ENCODE measurements at places on chromosomes 5 and 9.

DNA sequence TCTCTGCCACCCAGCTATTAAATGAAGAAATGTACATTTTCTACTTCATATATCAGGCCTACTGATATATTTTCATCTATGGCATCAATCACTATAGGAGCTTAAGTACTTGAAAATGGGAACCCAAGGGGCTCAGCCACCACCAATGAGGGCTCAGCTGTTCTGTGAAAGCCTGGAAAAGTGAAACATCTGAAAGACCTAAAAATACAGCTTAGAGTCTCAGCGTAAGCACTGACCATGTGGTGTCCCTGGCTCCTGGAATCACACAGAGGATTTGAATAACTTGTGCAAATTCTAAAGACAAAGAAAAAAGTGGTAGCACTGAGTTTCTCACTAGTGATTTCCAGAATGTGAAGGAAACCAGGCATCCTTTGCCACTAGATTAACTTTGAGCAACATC lies 64.5 kb downstream of the PTPRD start:
- peak; percentile 13 for DNase-seq

DNA sequence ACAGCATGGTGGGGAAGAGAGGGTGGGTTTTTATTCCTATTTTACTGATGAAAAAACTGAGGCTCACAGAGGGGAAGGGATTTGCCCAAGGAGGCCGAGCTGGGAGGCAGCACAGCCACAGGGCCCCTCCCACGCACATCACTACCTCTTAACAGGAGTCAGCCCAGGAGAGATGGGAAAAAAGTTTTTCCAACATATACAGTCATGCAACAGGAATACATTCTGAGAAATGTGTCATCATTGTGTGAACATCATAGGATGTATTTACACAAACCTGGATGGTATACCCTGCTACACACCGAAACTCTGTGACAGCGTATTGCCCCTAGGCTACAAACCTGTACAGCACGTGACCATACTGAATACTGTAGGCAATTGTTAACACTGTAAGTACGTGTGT lies 11.6 kb downstream of the TRAF1 start:
- DNase-seq = no peak

GRCh38 chr9:13244181-13244580 lies 35.3 kb downstream of the MPDZ start:
- no peak for DNase-seq

DNA sequence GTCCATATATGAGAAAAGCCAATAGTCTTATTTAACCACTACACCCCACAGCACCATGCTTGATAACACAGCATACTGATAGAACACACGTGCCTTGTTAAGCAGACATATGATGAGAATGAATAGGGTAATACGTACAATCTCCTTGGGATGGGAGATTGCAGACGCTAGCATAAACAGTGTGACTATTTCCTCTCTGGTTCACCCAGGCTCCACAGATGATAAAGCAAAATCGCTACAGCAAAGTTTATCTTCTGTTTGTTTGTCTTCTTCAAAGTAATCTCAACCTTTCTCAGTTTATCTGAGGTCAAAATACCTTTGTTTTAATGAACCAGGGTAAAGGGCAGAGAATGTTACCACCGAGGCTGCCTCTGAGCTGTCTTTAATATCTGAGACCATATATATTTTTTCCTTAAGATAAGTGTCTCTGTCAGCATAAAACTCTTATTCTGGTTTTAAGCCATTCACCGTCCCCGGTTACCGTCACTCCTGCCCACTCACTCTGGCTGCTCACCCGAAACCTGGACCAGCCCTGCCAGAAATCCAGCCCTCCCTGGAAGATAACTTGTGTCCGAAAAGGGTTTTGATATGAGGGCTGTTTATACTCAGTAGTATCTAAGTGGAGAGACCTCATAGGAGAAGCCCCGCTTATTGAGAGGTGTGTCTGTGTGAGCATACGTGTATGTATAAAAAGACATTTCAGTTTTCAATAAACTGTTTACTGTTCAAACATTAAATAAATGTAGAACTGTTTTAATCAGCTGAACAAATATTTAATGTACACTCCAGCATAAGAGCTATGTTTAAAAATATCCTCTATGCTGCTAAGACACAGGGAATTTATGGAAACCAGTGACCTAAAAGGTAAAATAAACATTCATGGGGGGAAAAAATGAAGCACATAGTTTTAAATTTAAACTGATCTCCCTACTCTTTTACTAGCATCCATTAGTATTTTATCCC lies 465.4 kb downstream of the RASEF start:
- no peak for DNase-seq

DNA sequence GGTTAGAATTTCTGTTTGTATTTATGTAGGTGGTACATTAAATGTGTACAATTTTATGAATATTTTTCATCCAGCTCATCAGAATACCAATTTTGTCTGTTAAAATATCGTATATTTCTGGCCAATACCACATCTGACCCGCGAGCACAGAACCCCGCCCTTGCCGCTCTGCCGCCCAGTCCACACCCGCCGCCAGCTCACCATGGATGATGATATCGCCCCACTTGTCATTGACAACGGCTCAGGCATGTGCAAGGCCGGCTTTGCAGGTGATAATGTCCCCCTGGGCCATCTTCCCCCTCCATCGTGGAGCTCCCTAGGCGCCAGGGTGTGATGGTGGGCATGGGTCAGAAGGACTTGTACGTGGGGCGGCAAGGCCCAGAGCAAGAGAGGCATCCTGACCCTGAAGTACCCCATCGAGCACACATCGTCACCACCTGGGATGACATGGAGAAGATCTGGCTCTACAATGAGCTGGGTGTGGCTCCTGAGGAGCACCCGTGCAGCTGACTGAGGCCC lies 153.2 kb downstream of the CAVIN4 start:
- no peak for DNase-seq

- DNase-seq = no peak
Measured at GRCh38 chr5:175896301-175897040, 25.1 kb downstream of the CPLX2 start.

DNA sequence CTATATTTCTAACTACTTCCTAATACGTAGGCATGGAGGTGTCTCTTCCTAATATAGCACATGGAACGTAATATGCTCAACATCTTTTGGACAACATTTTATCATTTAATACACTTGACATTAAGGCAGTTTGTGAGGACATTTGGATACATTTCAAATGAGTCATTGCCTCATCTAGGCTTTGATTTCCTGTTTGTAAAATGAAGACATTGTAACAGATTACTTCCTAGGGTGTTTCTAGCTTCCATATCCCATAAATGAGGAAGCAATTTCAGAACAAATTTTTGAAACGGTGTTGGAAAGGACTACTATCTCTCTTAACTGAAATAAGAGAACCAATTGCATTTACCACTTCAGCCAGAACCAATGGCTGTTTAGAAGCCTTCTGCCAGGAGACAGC lies 38.7 kb downstream of the SLC28A3 start:
- DNase-seq = no peak

DNA sequence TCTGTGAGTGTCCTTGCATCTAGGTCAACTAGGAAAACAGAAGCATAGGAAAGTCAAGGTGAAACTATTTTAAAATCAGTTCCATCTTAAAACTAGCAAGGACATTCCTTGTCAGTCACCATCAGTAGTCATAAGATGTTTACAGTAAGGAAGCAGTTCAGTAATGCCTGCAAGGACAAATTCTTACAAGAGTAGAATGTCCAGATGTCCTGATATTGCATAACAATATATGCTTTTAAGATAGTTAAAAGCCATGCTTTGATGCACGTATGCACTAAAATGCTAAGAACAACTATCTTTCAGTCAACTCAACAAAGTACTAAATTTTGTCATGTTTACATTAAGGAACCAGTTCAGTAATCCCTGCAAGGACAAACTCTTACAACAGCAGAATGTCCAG lies 11.3 kb upstream of the SVEP1 start:
- DNase-seq = no peak

DNA sequence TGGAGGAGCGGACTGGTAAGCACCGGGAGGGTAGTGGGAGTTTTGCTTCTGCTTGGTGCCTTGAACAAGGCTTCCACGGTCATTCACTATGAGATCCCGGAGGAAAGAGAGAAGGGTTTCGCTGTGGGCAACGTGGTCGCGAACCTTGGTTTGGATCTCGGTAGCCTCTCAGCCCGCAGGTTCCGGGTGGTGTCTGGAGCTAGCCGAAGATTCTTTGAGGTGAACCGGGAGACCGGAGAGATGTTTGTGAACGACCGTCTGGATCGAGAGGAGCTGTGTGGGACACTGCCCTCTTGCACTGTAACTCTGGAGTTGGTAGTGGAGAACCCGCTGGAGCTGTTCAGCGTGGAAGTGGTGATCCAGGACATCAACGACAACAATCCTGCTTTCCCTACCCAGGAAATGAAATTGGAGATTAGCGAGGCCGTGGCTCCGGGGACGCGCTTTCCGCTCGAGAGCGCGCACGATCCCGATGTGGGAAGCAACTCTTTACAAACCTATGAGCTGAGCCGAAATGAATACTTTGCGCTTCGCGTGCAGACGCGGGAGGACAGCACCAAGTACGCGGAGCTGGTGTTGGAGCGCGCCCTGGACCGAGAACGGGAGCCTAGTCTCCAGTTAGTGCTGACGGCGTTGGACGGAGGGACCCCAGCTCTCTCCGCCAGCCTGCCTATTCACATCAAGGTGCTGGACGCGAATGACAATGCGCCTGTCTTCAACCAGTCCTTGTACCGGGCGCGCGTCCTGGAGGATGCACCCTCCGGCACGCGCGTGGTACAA lies 556 bp downstream of the PCDHGC3 start:
- DNase-seq = peak; percentile 92

DNA sequence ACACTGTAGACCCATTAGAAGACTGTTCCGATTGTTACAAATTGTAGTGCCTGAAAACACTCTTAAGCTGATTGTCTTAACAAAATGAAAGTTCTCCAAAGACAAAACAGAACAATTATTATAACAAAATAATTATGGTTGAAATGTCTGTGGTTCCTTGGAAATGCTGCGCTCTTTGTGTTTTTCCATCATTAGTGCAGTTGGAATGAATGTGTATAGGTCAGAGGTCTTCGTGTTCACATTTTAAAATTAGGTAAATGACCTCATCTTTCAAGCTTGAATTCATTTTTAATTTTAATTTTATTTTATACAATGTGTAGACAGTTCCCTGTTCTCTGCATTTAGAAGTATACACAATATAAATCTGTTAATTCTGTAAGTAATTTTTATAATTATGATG lies 56.7 kb upstream of the NXNL2 start:
- DNase-seq = no peak

DNA sequence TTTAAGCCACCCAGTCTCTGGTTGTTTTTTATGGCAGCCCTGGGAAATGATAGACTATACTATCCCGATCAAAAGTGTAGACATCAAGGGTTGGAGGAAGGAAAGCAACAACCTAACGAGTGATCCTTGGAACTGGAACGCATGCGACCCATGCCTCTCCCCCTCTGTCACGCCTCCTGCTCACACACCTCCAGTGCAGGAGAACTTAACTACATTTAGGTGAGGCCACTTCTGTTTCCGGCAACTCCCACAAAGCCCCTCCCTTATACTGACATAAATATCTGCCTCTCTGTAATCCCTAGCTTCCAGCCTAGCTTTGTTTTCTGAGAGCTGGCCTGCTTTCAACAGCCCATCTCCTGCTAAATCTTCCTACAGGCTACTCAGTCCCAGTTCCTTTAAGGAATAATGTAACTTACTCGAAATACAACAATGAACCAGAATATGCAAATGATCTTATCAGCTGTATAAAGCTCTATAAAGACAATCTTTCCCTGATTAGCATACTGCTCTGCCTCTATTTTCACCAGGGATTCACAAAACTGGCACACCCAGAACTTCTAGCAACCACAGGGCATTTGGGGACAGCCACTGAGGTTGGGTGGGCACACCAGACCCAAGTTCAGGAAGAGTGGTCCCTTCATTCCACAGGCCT lies 73.9 kb downstream of the GABBR2 start:
- no peak for DNase-seq

- no peak for DNase-seq
Measured at GRCh38 chr9:93266521-93267001, 82.6 kb downstream of the WNK2 start.

GRCh38 chr5:116652903-116653302 lies 78.3 kb upstream of the SEMA6A start:
- DNase-seq = peak; percentile 72

- DNase-seq = no peak
Measured at GRCh38 chr5:2147504-2148311, 265.0 kb upstream of the IRX4 start.

- no peak for DNase-seq
Measured at GRCh38 chr5:155514105-155514563, 500.6 kb downstream of the KIF4B start.

GRCh38 chr5:61651195-61651594 lies 319.1 kb downstream of the ZSWIM6 start:
- no peak for DNase-seq

DNA sequence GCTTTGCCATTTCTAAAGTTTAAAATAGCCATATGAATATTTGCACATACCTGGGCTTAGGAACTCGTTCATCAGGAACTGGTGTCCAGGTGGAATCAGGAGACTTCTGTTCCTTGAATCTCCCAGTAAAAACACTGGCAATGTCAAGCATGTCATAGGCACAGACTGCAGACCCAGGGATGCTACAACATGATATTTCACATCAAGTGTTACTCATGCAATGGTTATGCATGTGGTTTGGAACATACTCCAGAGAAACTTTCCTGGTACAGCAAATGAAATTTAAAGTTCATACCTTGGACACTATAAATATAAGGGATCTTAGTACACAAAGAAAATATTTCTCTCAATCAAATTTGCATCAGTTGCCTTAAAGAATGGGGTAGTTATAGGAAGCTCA lies 92.2 kb downstream of the SEMA6A start:
- DNase-seq = no peak

- no peak for DNase-seq
Measured at GRCh38 chr5:179436321-179437122, 91.3 kb upstream of the ADAMTS2 start.

DNA sequence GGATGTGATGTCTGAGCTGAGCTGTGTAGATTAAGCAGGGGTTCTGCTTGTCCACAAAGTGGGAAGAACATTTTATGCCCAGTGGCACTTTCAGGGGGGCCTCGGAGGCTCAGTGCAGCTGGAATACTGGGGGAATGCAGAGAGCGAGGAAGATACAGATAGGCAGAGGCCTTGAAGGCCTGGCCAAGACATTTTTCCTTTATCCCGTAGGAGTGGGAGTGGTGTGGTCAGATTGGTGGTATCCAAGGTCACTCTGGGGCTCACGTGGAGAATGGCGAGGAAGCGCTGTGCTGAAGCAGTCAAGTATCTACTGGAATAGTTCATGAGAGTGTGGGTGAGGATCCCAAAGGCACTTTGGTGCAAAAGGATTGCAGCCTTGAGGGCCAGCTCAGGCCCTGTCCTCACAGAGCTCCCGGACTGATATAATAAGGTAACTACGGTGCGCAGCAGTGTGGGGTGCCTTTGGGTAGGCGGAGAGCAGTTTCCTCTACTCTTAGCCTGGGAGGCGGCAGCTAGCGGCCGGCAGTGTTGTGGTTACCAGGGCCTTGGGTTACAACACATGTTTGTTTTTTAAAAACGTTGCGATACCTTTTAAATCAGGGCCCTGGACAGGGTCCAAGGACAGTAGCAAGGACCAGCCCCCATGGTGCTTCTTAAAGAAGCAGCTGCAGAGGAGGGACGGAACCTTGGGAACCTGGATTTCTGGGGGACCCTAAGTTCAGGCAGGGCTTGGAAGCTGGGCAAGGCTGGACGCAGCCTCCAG lies 10.8 kb upstream of the CCDC69 start:
- DNase-seq = peak; percentile 70

Data from tongue (tissue), 3 donors.